ENCODE measurements at places on chromosomes 5 and 9.
A peak's percentile ranks its signal among the peaks of the same experiment; 100 is the strongest.

- peak; percentile 72 for DNase-seq
These were observed 984 bp upstream of the MRPS2 start for GRCh38 chr9:135499326-135500070.

DNA sequence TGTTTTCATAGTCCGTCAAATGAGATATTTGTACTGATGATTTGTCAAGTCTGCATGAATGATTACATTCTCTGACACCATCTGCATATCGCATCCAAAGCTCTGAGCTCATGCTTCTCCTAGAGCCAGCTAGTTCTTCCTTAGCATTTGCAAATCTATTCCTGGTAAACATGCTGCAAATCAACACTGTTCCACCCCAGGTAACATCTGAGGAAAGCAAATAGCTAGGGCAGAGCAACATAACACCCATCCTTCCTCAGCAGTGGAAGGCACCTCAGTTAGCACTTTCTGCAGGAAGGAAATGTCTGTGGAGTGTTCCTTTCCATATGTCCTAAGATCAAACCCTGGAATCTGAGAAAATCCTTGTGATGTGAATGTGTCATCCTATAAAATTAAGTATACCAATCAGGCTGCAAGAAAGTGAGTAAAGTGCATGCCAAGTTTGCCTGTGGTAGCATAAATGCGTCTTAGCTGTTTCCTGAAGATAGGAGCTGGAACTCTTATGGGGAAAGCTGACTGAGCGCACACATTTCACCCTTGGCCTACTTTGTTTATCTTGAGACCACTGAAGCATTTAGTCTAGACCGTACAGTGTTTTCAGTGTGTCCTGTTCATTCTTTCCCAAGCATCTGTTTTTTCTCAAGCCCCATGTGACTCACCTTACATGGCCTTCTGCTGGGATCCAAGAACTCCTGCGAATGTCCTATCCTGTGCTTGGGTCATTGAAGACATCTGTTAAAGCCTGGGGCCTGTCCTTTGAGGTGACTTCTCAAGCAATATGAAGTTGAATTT is 50.9 kb upstream of the STARD4 start:
- DNase-seq: no peak

GRCh38 chr5:126414874-126415502 is 8.2 kb upstream of the GRAMD2B start:
- DNase-seq: no peak

GRCh38 chr5:173806270-173807035 is 81.7 kb upstream of the CPEB4 start:
- DNase-seq: no peak

- DNase-seq: no peak
These were observed 32.9 kb downstream of the FCHO2 start for GRCh38 chr5:72988769-72989168.

GRCh38 chr9:13352451-13352979 is 73.0 kb upstream of the MPDZ start:
- DNase-seq: no peak

GRCh38 chr5:172940268-172941066 is 18.8 kb upstream of the RPL26L1 start:
- DNase-seq: no peak

- DNase-seq: no peak
These were observed 156.4 kb downstream of the GABBR2 start for GRCh38 chr9:98552331-98552730.

GRCh38 chr9:18489861-18490260 is 15.9 kb downstream of the ADAMTSL1 start:
- DNase-seq: no peak

- no peak for DNase-seq
These were observed 6.8 kb downstream of the SYK start for GRCh38 chr9:90808398-90808797.

DNA sequence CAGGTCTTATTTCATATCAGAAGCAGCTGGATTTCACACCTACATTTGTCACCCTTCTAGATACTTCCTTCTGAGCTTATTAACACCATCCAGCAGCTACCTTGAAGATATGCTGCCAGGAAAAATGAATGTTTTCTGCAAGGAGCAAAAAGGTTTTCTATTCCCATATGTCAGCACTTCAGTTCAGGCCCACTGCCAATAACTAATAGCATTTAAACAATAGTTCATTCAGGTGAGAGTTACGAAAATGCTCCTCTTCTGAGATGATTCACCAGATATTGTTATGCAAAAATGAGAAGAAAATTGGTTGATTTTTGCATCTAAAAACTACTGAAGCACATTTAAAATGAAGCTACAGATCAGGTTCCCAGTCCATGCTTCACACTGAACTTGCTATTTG is 56.4 kb upstream of the ISL1 start:
- no peak for DNase-seq

GRCh38 chr9:70232476-70232875 is 26.3 kb upstream of the SMC5 start:
- DNase-seq: no peak

- DNase-seq: no peak
These were observed 294.7 kb downstream of the CHSY3 start for GRCh38 chr5:130198927-130199326.

DNA sequence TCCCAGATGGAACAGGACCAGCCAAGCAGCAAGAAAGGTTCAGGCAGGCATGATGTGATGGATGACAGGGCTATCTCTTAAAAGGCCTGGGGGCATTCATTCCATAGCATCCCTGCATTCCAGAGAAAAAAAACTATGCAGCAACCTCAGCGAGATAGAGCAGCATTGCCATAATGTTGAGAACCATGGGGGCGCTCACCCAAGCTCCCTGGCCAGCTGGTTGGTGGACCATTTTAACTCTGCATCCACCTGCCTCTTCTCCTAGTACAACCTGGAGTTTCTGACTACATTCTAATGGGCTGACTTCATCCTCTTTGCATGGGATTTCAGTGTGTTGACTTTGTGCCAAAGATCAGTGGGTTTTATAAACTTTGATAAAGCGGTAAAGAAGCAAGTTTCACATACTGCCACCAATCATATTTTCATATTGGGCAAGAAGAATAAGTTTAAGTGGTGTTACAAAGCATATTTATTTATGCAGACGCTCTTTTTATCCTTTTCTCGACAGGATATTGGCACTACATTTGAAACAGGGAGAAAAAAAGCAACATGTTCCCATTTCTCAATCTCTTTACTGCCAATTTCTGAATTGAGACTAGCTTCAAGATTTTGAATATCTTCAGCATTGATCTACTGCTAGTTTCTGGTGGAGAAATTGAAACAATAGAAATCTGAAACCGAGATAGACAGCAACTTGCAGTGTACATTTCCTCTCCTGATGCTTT is 378.3 kb upstream of the WWC1 start:
- no peak for DNase-seq

- DNase-seq: no peak
These were observed 11.8 kb upstream of the TMC1 start for GRCh38 chr9:72509635-72510034.

- no peak for DNase-seq
These were observed 591.1 kb downstream of the SEMA5A start for GRCh38 chr5:8954801-8955200.

GRCh38 chr9:136988872-136989271 is 3.4 kb upstream of the PAXX start:
- no peak for DNase-seq

DNA sequence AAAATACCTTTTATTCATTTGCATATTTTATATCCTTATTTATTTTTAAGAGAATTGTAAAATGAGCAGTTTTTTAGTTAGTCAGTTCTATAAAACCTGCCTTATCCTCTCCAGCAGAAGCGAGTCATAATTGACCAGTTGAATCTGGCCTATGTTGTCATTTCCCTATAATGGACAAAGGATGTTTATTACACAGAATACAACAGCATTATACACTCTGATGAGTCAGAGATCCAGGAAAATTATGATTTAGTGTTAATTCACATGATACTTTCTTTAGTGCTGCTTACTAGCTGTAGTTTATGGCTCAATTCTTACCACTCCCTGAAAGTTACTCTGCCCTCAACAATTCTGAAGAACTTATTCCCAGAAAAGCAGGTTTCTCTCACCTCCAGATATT is 26.8 kb upstream of the LURAP1L start:
- no peak for DNase-seq

DNA sequence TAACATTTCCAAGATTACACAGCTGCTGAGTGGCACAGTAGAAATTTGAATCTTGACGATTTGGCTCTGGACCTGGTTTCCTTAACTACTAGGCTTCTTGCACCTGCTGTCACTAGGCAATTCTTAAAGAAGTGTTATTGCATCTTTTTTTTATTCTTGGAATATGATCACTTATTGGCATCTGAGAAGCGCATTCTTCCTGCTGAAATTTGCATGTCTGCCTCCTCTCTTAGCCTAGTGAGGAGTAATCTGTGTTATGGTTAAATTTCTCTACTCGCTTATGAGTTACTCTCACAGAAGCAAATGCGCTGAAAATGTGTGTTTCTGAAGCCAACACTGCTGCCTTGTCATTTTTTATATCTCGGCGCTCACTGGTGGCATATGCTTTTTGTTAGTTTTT is 89.3 kb downstream of the WDR41 start:
- no peak for DNase-seq

GRCh38 chr5:77993855-77994318 is 217.7 kb upstream of the TBCA start:
- DNase-seq: no peak

GRCh38 chr9:129071526-129072126 is 9.3 kb upstream of the DOLPP1 start:
- peak; percentile 15 for DNase-seq
